ENCODE measurements at places on chromosomes 6 and 20.

- peak; percentile 94 for DNase-seq
These were observed 31.0 kb downstream of the IRF4 start for GRCh38 chr6:422433-423054.

- DNase-seq = no peak
These were observed 7.4 kb downstream of the FAM50B start for GRCh38 chr6:3856576-3856975.

- DNase-seq = no peak
These were observed 3.0 kb downstream of the DEFB115 start for GRCh38 chr20:31260326-31260932.

DNA sequence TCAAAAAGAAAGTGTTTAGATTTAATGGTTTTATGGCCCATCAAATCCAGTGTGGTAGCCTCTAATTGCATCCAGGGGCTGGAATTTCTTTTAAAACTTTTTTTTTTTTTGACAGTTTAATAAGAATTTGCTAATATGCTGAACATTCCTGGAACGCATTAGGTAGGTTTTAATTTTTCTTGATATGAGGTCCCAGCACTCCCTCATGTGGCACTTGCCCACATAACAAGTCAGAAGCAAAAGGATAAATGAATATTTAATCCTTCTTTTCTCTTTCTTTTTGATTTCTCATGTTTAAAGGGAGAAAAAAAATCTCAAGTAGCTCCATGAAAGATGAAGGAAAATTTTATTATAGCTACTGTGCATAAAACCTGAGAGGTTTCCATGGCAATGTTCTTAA, 13.5 kb downstream of the HAO1 start:
- DNase-seq = peak; percentile 54

- no peak for DNase-seq
These were observed 121.2 kb downstream of the DST start for GRCh38 chr6:56521454-56521853.

- no peak for DNase-seq
These were observed 34.5 kb upstream of the RREB1 start for GRCh38 chr6:7073082-7073820.

- DNase-seq = no peak
These were observed 122.8 kb downstream of the C6orf118 start for GRCh38 chr6:165186441-165187205.

DNA sequence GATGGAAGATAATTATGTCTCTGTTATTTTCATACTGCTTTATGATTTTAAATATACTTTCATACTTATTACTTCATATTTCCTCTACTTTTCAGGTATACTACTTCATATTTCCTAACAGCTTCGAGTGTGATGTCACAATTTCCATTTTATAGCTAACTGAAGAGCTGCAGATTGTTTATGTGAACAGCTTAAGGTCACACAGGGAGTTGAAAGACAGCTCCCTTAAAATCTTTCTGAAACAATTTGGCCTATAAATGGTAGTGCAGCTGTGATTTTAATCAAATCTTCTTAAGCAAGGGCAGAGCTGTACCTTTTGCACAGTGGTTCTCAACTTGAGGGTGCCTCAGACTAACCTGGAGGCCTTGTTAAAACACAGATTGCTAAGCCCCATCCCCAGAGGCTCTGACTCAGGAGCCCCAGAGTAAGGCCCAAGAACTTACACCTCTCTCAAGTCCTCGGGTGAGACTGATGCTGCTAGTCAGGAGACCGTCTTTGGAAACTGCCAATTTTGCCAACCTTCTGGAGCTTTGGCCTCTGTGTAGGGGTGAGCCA, 347.0 kb upstream of the HSF2 start:
- no peak for DNase-seq

GRCh38 chr6:45880159-45880558, 135.5 kb downstream of the CLIC5 start:
- no peak for DNase-seq

DNA sequence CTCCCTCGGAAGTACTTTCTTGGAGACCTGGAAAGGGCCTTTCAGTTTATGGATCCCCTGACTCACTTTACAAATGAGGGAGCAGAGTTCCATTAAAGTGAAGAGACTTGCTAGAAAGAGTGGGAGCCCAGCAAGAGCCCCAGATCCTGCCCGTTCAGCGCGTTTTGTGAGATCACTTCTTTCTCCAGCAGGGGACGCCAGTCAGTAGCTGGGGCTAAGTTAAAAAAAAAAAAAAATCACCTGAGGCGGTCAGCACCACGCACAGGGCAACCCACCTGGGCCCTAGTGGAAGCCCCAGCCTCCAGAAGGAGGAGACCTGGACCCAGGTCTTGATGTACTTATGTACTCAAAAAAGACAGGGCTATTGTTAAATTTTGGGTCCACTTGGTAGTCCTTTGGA, 274.5 kb upstream of the RNF24 start:
- no peak for DNase-seq

GRCh38 chr20:51570739-51571459, 28.4 kb upstream of the NFATC2 start:
- no peak for DNase-seq

DNA sequence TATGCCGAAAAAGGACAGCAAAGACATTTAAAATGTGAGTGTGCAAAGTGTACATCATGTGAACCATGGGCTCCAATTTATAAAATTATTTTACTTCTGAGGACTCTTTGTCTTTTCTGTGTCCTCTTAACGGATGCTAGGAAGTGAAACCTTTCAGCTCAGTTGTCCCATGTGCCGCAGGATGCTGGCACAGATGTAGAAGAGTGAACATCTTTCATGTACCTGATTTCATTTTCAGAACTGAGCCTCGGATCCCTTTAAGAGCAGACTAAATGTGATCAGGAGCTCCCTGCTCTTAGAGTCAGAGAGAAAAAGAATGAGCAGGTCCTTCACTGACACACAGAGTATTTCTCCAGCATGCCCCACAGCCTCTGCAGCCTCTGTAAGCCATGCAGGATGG, 27.6 kb upstream of the FUCA2 start:
- DNase-seq = no peak

DNA sequence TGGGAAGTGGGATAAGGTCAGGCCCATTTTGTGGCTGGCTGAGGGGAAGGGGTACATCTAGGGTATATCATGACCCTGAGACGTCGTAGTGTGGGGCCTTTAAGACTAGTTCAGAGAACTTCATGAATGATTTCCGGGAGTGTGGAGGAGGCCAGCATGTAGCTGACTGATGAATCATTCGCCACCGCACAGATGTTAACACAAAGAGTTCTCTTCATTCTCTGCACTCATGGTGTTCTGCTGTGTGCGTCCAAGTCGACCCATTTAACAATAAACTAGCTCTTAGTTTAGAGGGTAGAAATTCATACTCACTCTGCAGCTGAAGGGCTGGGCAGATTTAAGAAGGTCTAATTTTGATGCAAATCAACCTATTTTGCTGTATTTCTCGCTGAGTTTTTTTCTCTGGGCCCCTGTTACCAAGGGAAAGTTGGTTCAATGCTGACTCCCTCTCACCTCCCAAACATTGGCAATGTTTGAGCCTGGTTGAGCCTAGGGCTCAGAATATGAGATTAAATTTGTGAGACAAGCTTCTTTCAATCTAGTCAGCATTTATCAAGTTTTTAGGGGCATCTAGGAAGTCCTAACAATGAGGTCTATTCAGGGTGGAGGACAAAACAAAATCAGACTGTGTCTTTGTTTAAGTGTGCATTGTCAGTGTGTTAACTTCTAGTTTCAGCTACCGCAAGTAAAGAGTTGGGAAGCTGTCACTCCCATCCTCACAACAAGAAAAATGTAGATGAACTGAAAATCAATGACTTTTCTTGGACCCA, 106.8 kb upstream of the CBLN4 start:
- DNase-seq = no peak

DNA sequence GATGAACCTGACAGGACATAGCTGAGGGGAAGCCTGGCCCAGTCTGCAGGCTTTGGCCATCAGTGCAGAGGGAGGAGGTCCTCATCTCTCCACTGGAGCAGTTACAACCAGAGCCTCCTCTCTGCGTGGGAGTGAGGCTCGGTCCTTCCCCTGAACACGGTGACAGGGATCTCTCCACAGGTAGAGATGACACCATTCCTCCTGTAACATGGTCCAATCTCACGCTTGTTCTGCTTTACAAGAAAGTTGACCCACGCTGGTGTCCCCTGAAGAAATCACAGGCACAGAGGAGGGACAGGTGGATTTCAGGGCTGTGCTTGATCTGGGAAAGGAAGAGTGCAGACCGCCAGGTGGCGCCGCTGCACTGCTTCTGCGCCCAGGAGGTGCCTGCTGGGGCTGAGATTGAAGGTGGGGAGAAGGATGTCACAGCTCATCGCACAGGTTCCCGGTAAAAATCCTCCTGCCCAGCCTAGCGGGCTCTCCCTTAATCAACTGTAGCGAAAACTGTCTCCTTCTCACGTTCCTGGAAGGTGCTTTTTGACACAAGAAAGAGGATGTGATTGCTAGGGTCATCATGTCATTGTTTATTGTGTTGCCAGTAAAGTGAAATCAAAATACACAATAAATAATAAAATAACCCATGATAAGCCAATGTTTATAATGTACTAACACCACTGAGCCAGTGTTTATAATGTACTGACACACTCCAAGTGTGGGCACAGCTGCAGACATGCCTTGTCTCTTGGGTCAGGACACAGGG, 20.4 kb downstream of the HLA-G start:
- DNase-seq = peak; percentile 55

DNA sequence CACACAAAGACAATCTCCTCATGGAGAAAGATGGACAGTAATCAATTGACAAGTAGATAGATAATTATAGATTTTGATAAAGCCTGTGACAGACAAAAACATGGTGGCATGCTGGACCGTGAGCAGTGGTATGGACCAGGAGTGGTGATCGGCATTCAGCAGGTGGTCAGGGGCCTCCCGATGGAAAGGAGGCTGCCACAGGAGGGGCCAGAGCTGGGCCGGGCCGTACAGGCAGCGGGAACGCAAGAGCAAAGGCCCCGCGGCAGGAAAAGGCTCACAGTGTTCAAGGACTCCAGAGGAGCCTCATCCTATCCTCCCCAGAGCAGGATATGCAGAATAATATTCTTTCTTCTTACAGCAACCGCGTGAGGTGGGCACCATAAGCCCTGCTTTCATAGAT, 123.7 kb downstream of the EYA2 start:
- no peak for DNase-seq

- no peak for DNase-seq
These were observed 10.3 kb upstream of the MTRF1L start for GRCh38 chr6:153012856-153013255.

- no peak for DNase-seq
These were observed 3.8 kb downstream of the TOMM34 start for GRCh38 chr20:44956410-44956809.

DNA sequence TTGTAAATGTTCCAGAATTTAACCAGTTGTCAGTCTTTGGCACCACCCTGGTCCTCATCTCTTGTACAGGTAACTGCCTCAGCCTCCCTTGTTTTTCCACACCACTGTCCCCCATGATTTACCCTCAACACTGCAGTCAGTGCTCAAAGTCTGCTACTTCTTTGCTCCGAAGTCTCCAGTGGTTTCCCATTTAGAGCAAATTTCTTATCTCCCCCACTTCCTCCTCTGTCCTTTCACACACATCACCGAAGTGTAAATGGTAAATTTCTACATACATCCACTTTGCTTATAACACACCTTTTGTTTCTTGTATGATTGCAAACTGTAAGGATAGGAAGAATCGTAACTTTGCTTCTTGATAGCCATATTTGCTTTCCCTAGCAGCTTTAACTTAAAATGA, 115.3 kb downstream of the JARID2 start:
- no peak for DNase-seq

DNA sequence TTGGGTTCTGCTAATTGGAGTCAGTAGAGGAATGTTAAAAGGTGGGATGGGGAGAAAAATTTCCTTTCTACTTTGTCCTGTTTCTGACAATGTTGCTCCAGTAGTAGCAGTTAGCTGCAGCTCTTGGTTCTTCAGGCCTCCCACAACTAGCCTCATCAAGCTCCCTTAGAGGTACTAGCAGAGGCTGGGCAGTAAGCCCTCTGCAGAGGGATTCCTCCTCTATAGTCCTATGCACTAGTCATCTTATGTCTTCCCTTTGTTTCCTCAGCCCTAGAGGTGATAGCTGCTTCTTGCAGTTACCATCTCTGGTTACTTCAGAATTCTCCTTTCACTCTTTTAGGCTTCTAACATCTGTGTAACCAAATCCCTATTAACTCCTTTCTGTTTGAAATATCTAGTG, 99.8 kb downstream of the FILIP1 start:
- no peak for DNase-seq

DNA sequence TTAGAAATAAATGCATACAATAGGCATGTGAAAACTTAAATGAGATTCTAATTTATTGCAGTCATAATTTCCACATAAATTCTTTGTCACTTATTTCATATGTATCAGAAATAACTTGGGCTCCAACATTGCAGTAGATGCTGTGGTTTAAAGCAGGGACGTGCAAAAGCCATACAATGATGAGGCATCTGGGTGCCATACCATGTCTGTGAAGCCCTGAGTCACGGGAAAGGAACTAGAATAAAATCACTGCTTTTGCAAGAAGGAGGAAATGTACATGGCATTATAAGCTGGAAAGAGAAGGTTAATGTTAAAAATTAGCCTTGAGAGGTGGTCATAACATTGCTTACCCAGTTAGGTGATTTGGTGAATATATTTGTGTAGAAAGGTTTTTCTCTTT, 180.4 kb downstream of the SASH1 start:
- peak; percentile 80 for DNase-seq

DNA sequence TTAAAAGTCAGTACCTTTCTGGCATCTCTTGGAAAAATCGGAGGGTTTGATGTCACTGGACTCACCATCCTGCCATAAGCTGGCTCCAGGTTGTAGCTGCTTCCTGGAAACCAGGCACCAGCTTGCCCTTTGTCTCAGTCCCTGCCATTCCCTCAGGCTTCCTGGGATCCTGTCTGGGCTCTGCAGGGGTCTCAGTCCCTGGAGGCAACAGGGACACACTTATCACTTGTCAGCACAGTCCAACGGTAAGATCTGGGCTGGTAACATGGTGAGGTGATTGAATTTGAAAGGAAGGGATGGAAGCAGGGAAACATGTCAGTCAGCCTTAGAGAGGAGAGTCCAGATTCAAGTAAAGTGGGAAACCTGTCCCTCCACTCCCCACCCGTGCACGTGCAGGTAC, 147.6 kb upstream of the ECI2 start:
- DNase-seq = no peak

GRCh38 chr20:47263465-47264084, 92.9 kb downstream of the ZMYND8 start:
- no peak for DNase-seq

- no peak for DNase-seq
These were observed 1110.3 kb upstream of the MAP3K7 start for GRCh38 chr6:91697010-91697695.

DNA sequence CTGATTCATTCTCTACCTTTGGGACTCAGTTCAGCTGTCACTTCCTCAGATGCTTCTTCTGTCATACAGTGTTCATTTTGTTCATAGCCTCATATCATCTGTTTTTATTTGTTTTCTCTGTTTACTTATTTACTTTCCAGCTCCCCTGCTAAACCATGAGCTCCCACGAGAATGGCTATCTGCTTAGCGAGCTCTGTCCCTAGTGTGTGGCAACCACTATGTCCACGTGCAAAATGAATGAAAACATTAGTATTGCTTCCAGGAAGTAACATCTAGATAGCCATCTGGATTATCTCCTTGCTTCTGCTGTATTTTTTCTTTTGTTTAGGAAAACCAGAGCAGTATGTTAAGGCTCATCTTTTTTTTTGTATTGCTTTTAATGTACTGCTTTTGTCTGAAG, 417.0 kb upstream of the SLC35B3 start:
- no peak for DNase-seq

Measured in astrocyte of the spinal cord (primary cell).